ENCODE measurements at places on chromosomes 6 and 20.

DNA sequence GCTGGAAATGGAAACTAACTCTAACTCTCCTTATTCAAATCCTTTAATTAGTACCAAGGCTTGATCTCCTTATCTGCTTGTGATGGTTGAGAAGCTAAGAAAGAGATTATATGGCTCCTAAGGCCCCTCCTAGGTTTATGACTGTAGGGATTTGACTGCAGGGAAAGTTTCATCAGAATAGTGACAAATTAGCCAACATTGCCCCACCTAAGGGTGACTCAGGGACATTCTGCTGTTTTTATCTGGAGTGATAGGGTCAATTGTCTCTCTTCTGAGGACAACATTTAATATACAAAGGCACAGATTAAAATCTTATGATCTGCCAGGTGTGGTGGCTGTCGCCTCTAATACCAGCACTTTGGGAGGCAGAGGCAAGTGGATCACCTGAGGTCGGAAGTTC lies 138.1 kb upstream of the MARCKS start:
- DNase-seq = no peak

- DNase-seq = no peak
Observed at GRCh38 chr20:50279988-50280850, 89.6 kb downstream of the CEBPB start.

GRCh38 chr6:101605426-101605825 lies 211.9 kb downstream of the GRIK2 start:
- no peak for DNase-seq

GRCh38 chr6:106281661-106282060 lies 43.9 kb downstream of the ATG5 start:
- DNase-seq = no peak

DNA sequence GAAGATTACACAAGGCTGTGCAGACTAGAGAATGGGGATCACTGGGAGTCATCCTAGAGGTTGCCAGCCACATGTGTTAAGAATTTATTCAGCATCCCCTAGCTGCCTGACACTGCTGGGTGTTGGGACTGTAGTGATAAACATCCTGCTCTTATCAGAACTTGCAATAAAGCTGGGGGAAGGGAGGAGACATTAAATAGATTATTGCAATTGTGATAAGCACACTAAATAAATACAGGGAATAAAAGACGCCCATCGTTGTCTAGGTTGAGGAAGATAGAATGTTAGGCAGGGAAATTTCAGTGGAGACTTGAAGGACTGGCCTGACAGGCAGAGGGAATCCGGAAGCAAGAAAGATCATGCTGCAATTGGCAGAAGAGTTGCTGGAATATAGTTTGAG lies 33.2 kb upstream of the TRAM2 start:
- DNase-seq = no peak

DNA sequence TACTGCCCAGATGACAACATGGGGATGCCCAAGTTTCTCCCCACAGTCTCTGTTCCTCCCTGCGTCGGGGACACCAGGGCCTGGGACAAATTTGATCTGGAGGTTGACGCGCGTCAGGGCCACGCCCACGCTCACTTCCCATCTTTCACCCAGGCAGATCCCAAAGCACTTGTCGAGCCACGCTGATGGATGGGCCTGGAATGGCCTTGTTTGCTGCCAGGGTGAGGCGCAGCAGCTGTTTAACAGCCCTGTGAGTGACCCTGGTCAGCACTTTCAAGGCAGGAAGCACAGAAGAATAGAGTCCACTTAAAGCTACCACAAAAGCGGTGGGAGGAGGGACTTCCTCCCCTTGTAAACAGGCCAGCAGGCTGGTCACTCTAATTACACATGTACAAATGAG lies 324.7 kb upstream of the JARID2 start:
- peak; percentile 77 for DNase-seq

GRCh38 chr6:38160831-38161230 lies 341.3 kb downstream of the ZFAND3 start:
- DNase-seq = no peak

- peak; percentile 7 for DNase-seq
Observed at GRCh38 chr20:8043687-8044282, 24.2 kb upstream of the TMX4 start.

DNA sequence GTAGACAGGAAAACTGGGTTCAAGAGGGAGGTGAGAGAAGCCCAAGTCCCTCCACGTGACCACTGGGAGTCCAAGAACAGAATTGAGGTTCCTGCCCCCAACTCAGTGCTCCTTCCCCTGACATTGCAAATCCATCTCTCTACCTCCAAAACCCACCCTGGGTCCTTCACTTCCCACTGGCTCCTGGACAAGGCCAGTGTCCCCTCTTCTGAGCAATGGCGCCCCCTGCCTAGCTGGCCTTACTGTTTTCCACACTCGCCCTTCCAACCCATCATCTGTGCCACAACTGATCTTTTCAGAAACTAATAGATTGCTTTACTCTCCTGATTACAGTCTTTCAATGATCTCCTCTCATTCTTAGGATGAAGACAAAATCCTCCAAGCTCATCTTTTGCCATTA lies 200.3 kb downstream of the ANKRD60 start:
- DNase-seq = no peak

GRCh38 chr6:97068211-97068610 lies 143.7 kb downstream of the KLHL32 start:
- peak; percentile 5 for DNase-seq

- DNase-seq = no peak
Observed at GRCh38 chr6:14015964-14016363, 91.2 kb downstream of the RNF182 start.

DNA sequence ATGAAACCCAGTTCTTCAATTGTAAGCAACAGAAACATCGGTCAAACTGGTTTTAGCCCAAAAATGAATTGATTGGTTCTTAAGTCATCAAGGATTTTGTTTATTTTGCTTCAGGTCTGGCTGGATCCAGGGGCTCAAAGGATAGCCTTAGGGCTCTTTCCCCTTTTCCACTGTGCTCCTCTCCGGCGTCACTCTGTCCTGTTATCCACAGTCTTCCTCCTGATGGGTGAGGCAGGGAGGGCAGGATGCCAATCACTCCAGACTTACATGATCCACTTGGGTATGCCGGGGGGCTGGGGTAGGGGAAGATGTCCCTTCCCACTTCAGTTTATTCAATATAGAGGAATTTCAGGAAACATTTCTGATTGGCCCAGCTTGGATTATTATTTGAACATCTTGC lies 40.0 kb downstream of the PLAGL2 start:
- DNase-seq = no peak

DNA sequence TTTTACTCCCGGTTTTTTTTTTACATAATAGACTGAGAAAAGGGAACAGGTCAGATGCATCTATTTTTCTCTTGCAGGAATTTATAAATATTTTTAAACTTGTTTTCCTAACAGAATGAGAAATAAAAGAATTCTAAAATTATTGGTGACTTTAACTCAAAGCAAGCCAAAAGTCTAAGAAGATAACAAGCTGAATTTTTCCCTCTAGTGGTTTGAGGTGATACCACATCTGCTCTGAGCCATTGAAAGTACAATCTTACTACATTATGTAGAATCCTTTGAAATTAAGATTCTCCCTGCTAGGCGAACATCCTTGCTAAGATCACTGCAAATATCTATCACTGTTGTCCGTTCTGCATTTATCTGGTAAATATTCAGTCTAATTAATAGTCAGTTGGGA lies 10.7 kb upstream of the STMND1 start:
- DNase-seq = no peak

- DNase-seq = no peak
Observed at GRCh38 chr6:122040261-122040660, 359.2 kb upstream of the HSF2 start.

GRCh38 chr6:53824714-53825113 lies 29.9 kb downstream of the LRRC1 start:
- DNase-seq = no peak

DNA sequence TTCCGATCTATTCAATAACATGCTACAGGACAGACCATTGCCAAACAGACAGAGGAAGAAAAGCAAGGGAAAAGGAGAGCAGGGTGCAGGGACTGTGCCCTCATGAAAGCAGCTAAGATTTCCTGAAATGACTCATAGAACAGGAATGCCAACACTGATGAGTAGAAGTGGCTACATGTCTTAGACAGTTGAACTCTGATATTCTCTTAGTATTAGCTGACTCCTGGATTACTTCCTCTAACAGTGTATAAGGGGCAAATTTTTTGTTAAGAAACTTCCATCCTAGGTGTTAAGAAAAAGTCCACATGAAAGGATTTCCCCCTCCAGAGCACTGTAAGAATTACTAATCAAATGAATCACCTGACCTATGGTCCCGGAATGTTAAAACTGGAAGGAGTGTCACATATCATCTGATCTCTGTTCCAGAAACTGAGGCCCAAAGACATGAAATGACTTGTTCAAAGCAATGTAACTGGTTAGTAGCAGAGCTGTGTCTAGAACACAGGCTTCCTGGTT lies 224.9 kb downstream of the IBTK start:
- DNase-seq = no peak

GRCh38 chr6:108689272-108690161 lies 128.8 kb downstream of the FOXO3 start:
- peak; percentile 41 for DNase-seq

- DNase-seq = peak; percentile 22
Observed at GRCh38 chr6:139534472-139535115, 160.1 kb upstream of the CITED2 start.

- DNase-seq = no peak
Observed at GRCh38 chr20:12110711-12111110, 193.0 kb downstream of the BTBD3 start.

DNA sequence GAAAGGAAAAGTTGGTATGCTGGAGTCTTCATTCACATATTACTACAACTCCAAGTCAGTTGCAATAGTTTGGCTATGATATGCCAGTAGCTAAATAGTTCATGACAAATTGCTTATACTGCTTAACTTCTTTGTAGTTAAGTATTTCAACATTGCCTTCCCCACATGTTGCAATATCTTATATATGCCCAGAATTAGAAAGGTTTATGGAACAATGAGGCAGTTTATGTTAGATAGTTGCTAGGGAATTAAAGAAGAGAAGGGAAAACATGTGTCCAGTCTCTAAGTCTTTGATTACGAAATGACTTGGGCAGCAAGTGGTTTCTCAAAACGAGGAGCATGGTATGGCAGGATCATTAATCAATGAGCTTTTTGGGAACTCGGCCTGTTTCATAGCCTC lies 145.8 kb downstream of the PLCB4 start:
- DNase-seq = no peak

DNA sequence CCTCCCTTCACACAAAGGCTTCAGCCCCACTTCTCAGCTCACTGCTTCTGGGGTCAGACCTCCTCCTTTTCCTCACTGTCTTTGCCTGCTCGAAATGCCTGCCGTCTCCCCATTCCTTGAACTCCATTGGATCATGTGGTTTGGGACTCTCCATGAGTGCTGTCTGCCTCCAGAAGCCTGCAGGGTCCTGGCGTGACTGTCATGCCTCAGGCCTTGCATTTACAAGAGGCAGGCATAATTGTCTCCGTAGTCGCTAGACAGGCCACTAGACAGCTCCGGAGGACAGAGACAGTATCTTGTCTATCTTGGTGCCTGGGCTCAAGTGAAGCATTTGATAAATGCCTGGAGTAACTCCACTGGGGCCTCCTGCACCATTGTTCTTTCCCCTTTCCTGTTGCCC lies 15.3 kb downstream of the PNLDC1 start:
- no peak for DNase-seq

DNA sequence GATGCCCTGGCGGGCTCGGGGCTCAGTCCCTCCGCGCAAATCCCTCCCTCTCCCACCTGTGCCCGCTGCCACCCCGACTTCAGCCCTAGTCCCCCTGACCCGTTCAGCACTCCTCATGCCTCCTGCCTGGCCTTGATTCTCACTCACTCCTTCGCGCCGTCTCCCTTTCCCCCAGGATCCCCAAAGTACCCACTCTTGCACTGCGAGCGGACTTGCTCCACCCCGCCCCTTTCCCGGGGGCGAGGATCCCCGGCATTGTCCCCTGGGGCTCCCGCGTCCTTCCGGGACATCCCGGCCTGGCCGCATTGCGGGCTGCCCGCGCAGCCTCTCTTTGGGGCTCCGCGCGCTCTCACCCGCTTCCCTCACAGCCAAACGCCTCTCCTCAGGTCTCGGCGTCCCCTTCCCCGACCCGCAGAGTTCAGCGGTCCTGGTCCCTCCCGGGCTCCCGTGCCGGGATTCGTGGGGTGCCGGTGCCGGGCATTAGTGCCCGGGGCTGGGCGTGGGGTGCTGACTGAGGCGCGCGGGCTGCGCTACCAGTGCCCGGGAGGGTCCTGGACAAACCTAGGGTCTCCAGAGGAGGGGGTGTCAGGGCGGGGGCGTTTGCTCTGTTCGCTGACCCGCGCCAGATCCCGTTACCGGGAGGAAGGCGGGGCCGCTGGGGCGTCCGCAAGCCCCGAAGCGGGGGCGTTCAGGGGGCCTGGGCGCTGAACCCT lies 45.5 kb upstream of the SUPT3H start:
- DNase-seq = peak; percentile 26

GRCh38 chr20:48761023-48761785 lies 66.6 kb downstream of the PREX1 start:
- DNase-seq = peak; percentile 67

DNA sequence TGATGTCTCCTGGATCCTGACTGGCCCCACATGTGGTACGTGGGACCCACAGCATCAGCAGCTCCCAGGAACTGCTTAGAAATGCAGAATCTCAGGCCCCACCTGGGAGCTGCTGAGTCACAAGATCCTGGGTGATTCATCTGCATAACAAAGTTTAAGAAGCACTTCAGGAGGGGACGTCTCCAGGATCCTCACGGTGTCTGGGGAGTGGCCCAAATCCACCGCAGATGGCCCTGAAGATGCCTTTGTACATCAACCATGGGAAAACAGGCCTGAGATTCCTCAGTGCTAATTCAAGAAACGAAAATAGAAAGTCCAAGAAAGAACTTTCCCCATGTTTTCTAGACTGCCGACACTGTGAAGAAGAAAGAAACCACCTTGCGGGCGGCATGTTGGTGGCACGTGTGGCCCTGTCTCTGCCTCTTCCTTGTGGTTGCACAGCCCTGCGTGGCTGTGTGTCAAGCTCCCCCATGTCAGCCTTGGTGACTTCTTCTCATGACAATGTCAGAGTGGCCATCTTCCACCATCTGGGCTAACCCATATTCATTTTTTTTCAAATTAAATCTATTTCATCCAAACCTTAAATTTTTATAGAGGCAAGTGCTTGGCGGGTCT lies 26.1 kb downstream of the RRBP1 start:
- DNase-seq = no peak

DNA sequence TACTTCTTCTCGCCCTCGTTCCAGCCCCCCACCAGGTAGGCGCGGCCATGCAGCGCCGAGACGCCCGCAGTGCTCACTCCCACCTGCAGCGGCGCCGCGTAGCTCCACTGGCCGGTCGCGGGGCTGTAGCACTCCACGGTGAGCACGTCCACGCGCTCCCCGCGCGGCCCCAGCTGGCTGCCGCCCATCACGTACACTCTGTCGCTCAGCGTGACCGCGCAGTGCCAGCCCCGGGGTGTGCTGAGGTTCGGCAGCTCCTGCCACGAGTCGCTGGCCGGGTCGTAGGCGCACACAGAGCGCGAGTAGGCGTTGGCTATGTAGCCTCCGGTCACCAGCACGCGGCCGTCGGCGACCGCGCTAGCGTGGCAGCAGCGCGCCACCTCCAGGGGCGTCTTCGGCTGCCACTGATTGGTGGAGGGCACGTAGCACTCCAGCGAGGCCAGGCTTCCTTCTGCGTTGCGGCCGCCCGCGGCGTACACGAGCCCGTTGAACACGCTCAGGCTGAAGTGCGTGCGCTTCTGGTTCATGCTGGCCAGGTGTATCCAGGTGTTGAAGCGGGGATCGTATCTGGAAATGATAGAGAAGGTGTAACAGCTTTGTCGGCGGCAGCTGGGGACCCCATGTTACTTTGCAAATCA lies 13.7 kb downstream of the KLHL31 start:
- DNase-seq = peak; percentile 84

GRCh38 chr20:1185790-1186334 lies 1.1 kb upstream of the TMEM74B start:
- DNase-seq = peak; percentile 41
